ENCODE measurements at places on chromosomes 7 and 10. TPM values are rescaled to one million over a fixed set of nuclear protein-coding genes. Genes with fewer than 3 reads are reported as not detected.

- H3K36me3 ChIP-seq: peaks cover 33% of the 10 kb centered on the region
- H3K27me3 ChIP-seq: no peaks in the 10 kb centered on the region
- peak; percentile 45 for DNase-seq
- no peak overlapping the region for H3K4me3 ChIP-seq
- H3K4me1 ChIP-seq: peaks cover 41% of the 10 kb centered on the region
- peak overlapping the region; percentile 90 for H3K27ac ChIP-seq
These were observed 120.5 kb downstream of the GALNT11 start for GRCh38 chr7:152145853-152146466.

DNA sequence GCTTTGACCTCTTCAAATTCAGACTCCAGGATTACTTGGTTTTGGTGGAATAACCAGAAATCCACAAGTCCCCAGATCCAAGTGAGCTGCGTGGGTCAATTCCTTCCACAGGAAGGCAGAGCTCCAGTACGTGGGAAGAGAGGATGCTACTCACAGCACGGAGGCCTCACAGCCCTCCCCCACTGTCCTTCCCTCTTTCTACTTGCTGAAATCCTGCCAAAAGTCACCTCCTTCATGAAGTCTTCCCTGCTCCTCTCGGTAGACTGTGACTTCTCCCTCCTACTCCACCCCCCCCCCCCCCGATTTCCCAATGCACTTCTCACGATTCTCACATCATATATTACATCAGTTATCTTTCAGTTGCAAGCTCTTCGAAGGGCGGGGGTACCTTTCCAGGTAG is 12.3 kb downstream of the CAMK2G start:
- no peaks in the 10 kb centered on the region for H3K27me3 ChIP-seq
- no peak overlapping the region for H3K27ac ChIP-seq
- no peak for DNase-seq
- H3K4me1 ChIP-seq: peaks cover 85% of the 10 kb centered on the region
- H3K4me3 ChIP-seq: no peak overlapping the region

Gene MOGAT3
- total RNA-seq: not detected

DNA sequence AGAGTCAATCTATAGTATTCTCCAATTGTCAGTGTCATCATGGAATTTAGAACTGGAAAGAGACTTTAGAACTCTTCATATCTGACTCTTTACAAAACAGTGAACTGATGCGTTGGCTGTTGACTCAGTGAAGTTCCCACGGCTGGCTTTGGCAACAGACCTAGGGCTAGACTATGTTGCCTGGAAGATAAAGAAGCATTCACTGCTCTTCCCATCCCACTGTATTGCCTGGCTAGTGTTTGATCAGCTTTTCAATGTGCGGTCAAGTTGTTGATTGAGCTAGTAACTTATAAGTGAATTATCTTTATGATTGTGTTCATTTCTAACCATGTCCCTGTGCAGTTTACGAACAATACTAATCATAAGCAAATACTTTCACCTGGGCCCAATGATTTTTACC is 365.7 kb upstream of the LRGUK start:
- DNase-seq: no peak
- H3K36me3 ChIP-seq: peaks cover 4% of the 10 kb centered on the region
- H3K27me3 ChIP-seq: no peaks in the 10 kb centered on the region
- H3K27ac ChIP-seq: no peak overlapping the region
- H3K4me3 ChIP-seq: no peak overlapping the region

GRCh38 chr10:71381611-71382010 is 15.1 kb upstream of the CDH23 start:
- peaks cover 6% of the 10 kb centered on the region for H3K4me1 ChIP-seq
- no peak for DNase-seq
- no peak overlapping the region for H3K4me3 ChIP-seq
- no peaks in the 10 kb centered on the region for H3K27me3 ChIP-seq

Gene CDC14C
- not detected for total RNA-seq

Gene DNAH11
- 0.61 TPM for total RNA-seq

GRCh38 chr7:51230723-51231122 is 85.9 kb downstream of the COBL start:
- H3K27ac ChIP-seq: no peak overlapping the region
- H3K4me1 ChIP-seq: no peaks in the 10 kb centered on the region
- H3K27me3 ChIP-seq: peaks cover 7% of the 10 kb centered on the region
- H3K4me3 ChIP-seq: no peak overlapping the region
- no peaks in the 10 kb centered on the region for H3K36me3 ChIP-seq

- no peak for DNase-seq
- no peaks in the 10 kb centered on the region for H3K4me1 ChIP-seq
- no peaks in the 10 kb centered on the region for H3K36me3 ChIP-seq
- H3K27ac ChIP-seq: no peak overlapping the region
These were observed 49.0 kb upstream of the STK17A start for GRCh38 chr7:43533801-43534479.

Gene RET
- total RNA-seq: 0.17 TPM

Gene GPR141
- not detected for total RNA-seq

Gene STEAP2
- total RNA-seq: not detected

GRCh38 chr7:20444030-20444800 is 113.5 kb downstream of the ITGB8 start:
- no peaks in the 10 kb centered on the region for H3K27me3 ChIP-seq
- H3K4me1 ChIP-seq: no peaks in the 10 kb centered on the region
- H3K4me3 ChIP-seq: no peak overlapping the region

- no peaks in the 10 kb centered on the region for H3K36me3 ChIP-seq
- DNase-seq: peak; percentile 66
- H3K27me3 ChIP-seq: peaks cover 38% of the 10 kb centered on the region
These were observed 904 bp upstream of the DPYSL4 start for GRCh38 chr10:132185601-132186487.

- no peaks in the 10 kb centered on the region for H3K27me3 ChIP-seq
- no peak overlapping the region for H3K27ac ChIP-seq
- DNase-seq: no peak
- H3K4me3 ChIP-seq: no peak overlapping the region
These were observed 203.1 kb downstream of the MGMT start for GRCh38 chr10:129670124-129670523.

Gene ZFYVE27
- 22.8 TPM for total RNA-seq

DNA sequence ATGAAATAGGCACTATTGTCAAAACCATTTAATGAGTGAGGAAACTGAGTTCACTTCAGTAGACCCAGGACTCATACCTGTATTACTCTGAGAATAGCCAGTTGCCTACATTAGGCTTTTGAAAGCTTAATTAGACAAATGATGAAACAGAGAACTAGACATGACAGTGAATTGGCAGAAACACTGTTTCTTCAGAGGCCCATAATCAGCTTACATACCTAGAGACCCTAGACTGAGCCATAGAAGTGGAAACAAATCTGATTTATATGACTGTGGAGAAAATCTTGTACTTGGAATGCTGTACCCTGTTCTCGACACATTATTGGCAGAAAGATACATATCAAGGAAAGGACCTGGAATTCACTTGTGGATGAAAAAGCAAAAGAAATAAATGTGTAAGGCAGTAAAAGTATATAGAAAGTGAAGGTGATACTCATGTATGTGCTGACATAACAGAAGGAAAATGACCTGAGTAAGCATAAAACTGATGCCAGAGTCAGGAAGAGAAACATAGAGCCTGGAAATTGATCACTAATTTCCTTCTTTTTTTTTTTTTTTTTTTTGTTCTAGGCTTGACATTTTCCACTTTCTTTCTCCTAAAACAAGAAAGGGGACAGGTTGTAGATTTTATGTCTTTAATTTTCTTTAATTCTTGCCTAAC is 251.5 kb downstream of the BICC1 start:
- H3K27ac ChIP-seq: no peak overlapping the region
- no peak for DNase-seq
- no peaks in the 10 kb centered on the region for H3K36me3 ChIP-seq

Gene TBL2
- total RNA-seq: 25.3 TPM

Gene C7orf33
- total RNA-seq: not detected

Gene RASA4B
- 10.4 TPM for total RNA-seq

GRCh38 chr7:24842449-24843241 is 85.4 kb upstream of the GSDME start:
- no peak overlapping the region for H3K27ac ChIP-seq
- H3K4me1 ChIP-seq: peaks cover 6% of the 10 kb centered on the region
- no peak overlapping the region for H3K4me3 ChIP-seq
- peaks cover 24% of the 10 kb centered on the region for H3K36me3 ChIP-seq
- no peaks in the 10 kb centered on the region for H3K27me3 ChIP-seq
- no peak for DNase-seq

Gene MALSU1
- 100 TPM for total RNA-seq

DNA sequence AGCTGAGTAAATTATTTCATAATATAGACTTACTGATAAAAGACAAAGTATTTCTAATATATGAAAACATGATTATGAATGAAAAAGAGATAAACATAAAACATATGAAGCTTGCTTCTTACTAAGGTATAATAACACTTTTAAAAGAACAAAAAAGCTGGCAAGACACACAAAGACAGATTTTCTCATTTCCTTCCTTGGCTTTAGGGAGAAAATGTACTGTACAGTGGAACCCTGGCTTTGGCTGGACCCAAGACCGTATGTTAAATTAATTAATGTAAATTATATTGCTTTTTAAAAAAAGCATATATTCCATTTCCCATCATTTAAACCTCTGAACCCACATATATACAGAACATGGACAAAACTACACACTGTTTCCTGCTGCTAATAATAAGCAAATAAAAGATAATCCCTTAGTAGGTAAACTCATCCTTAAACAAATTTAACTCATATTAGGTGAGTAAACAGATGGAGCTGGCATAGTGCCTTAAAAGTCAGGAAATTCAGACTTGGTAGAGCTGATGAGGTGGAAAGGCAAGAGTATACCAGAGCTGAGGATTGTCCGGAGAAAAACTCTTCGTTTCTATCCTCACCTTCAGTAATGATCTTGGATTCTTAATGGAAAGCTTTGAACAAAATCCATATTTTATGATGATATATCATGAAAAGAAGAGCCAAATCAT is 1016.4 kb upstream of the KCND2 start:
- H3K4me1 ChIP-seq: no peaks in the 10 kb centered on the region
- no peak overlapping the region for H3K4me3 ChIP-seq
- H3K27me3 ChIP-seq: no peaks in the 10 kb centered on the region
- no peak for DNase-seq
- no peaks in the 10 kb centered on the region for H3K36me3 ChIP-seq
- H3K27ac ChIP-seq: no peak overlapping the region

GRCh38 chr7:111802194-111802772 is 240.0 kb upstream of the IMMP2L start:
- no peak overlapping the region for H3K27ac ChIP-seq

Gene SIRT1
- total RNA-seq: 29.9 TPM

DNA sequence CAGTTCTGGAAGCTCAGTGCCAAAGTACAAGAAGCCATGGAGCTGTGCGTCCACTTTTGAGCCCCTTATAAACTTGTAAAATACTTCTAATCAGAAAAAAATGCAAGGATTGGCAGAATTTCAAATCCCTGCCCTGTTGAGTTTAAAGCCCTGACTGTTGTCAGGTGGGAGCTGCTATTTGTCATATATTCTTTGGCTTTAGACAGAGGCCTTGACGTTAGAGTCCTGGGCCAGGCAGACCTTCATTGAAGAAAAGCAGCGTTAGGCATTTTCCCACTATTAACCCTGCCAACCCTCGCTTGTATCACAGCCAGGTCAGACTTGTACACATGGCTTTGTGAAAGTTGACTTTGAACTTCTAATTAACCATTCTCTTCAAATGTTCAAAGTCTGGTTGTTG is 155.4 kb downstream of the TWIST1 start:
- H3K4me3 ChIP-seq: no peak overlapping the region
- no peak for DNase-seq
- H3K4me1 ChIP-seq: no peaks in the 10 kb centered on the region
- no peaks in the 10 kb centered on the region for H3K27me3 ChIP-seq
- H3K27ac ChIP-seq: no peak overlapping the region
- H3K36me3 ChIP-seq: no peaks in the 10 kb centered on the region

GRCh38 chr10:84243759-84244158 is 1.1 kb upstream of the RGR start:
- no peaks in the 10 kb centered on the region for H3K4me1 ChIP-seq
- H3K27me3 ChIP-seq: peaks cover 2% of the 10 kb centered on the region
- H3K27ac ChIP-seq: no peak overlapping the region
- no peaks in the 10 kb centered on the region for H3K36me3 ChIP-seq
- no peak overlapping the region for H3K4me3 ChIP-seq

GRCh38 chr7:18607025-18607424 is 111.5 kb downstream of the HDAC9 start:
- no peak overlapping the region for H3K27ac ChIP-seq
- no peak for DNase-seq
- peaks cover 2% of the 10 kb centered on the region for H3K36me3 ChIP-seq
- H3K4me3 ChIP-seq: no peak overlapping the region

DNA sequence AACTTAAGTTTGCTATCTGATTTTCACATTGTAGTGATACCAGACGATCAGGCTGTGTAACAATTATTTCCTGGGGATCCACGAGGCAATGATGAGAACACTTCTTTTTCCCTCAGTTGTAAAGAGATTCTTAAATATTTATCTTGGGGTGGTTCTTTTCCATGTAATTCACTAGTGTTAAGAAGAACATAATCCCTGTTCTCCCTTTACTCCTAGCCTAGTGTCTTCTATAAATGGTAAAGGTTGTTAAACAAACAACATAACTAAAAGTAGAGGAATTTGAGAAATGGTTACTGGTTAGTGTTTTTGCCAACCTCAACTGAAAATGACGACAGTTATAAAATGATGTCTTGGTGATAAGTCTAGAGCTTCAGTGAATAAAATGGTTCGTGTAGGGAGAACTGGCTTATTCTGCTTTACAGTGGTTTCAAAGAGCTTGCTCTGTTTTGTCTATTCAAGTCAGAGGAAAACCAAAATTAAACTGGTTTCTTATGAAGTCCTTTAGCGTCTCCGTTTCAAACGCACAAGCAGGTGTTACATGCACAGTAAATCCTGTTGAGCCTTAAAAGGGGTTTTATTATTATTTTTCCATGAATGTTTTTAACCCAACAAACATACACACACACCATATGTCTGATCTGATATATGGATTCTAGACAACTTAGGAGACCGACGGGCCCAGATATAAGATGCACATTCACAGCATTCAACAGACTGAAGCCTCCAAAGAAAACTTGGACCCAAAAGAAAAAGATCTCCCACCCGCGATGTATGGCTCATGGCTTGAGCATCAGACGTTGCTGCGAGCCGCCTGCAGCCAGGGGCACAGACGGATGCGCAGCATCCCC is 1.1 kb downstream of the TBX20 start:
- peaks cover 11% of the 10 kb centered on the region for H3K4me1 ChIP-seq
- peaks cover 81% of the 10 kb centered on the region for H3K27me3 ChIP-seq
- no peak overlapping the region for H3K27ac ChIP-seq
- peak overlapping the region; percentile 46 for H3K4me3 ChIP-seq
- no peak for DNase-seq

- no peaks in the 10 kb centered on the region for H3K4me1 ChIP-seq
- no peaks in the 10 kb centered on the region for H3K36me3 ChIP-seq
- H3K27ac ChIP-seq: no peak overlapping the region
- no peak for DNase-seq
These were observed 32.0 kb downstream of the NRAP start for GRCh38 chr10:113631684-113632367.

GRCh38 chr10:80458638-80459037 is 4.5 kb downstream of the TSPAN14 start:
- peak overlapping the region; percentile 77 for H3K4me3 ChIP-seq
- peaks cover 22% of the 10 kb centered on the region for H3K36me3 ChIP-seq
- DNase-seq: no peak
- peak overlapping the region; percentile 97 for H3K27ac ChIP-seq
- peaks cover 79% of the 10 kb centered on the region for H3K4me1 ChIP-seq

Gene TM9SF3
- total RNA-seq: 79.7 TPM

Gene AKR1C4
- total RNA-seq: not detected

Gene UCN3
- not detected for total RNA-seq

- H3K27ac ChIP-seq: no peak overlapping the region
- H3K4me1 ChIP-seq: peaks cover 42% of the 10 kb centered on the region
- no peak overlapping the region for H3K4me3 ChIP-seq
- DNase-seq: no peak
These were observed 4.8 kb downstream of the AKAP9 start for GRCh38 chr7:91945476-91945875.

Gene C7orf57
- 0.90 TPM for total RNA-seq
